ENCODE measurements at places on chromosomes 13 and 19. TPM values are rescaled to one million over a fixed set of nuclear protein-coding genes. Genes with fewer than 3 reads are reported as not detected.

Gene NALCN
- 0.83 TPM for total RNA-seq

Gene IGFL1
- not detected for total RNA-seq

Gene OR4F17
- not detected for total RNA-seq

Gene PEG3
- total RNA-seq: 5.0 TPM

- DNase-seq: no peak
Measured at GRCh38 chr13:71638751-71639150, 228.3 kb downstream of the DACH1 start.

DNA sequence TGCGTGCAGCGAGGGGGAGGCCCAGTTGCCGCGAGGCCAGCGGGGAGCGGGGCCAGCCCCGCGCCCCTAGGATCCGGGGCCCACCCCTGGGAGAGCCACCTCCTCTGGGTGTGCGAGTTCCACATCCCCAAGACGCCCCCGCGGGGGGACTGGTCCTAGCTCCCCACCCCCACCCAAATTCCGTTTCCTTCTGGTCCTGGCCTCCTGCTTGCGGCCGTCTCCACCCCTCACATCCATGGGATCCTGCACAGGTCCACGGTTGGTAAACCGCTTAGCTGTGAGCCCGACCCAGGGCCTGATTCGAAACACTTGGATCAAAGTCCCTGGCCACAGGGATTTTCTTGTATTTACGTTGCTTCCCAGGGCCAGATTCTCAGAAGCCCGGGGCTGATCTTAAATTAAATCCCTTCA, 324 bp upstream of the FBXO17 start:
- no peak for DNase-seq

DNA sequence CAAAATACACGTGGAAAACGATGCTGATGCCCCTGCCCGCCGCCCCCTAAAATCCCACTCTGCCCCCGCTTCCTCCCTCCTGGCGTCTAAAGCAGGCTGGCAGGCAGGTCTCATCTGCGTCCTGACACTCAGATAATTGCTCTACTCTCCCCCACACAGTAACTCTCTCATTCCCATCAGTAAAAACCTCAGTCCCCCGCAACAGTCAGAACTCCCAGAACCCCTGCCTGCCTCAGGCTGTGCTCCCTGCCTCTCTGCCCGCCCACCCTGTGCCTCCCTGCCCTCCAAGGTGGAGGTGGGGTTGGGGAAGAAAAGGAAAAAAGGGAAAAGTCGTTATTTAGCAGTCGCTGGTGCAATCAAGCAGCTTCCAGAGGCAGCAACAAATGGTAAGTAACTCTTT, 473.7 kb downstream of the EFNB2 start:
- DNase-seq: no peak

All from lower lobe of right lung (tissue), 2 donors.